ENCODE measurements at places on chromosomes 4 and X.

DNA sequence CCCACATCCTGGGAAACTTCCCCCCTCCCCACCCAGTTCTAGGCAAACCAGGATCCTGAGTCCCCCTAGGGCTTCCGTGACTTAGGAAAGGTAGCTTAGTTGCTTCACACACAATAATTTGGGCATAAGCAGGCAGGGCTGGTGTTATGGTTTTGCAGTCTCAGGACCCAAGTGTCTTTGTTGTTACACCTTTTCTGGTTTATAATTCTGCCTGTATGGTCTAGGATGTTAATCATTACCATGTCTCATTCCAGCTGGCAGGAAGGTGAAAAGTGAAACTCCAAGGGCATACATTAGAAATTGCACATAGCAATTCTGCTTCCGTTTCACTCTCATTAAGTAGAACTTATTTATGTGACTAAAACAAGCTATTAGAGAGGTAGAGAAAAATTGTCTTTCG is 16.8 kb downstream of the UGT8 start:
- DNase-seq = no peak

DNA sequence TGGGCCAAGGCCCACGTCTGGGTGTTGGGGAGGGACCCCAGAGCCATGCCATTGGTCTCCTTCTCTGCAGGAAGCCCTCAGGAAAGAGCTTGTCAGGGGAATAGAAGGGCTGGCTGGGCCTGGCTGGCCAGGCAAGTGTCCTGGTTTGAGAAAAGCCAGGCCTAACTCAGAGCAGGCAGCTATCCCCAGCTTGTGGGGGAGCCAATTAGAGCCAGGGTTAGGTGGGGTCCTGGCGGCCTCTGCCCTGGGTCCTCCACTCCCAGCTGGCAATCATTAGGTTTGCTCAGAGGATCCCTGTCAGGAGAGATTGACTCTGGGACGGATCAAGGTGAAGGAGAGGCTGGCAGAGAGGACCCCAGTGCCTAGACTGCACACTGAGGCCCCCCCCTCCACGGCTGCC is 64.8 kb downstream of the PJA1 start:
- no peak for DNase-seq

DNA sequence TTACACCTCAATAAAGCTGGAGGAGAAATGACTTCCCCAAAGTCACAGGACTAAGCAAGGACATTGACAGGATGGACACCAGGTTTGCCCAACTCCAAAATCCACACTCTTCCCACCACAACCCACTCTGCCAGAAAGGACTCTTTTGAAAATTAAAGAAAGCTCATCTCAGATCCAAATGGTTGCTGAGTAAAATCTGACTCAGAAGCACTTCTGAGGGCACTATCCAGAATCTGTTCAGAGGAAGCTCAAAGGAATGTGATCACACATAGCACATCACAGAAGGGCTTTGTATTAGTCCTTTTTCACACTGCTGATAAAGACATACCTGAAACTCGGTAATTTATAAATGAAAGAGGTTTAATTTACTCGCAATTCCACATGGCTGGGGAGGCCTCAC is 155.5 kb downstream of the RAB28 start:
- no peak for DNase-seq

DNA sequence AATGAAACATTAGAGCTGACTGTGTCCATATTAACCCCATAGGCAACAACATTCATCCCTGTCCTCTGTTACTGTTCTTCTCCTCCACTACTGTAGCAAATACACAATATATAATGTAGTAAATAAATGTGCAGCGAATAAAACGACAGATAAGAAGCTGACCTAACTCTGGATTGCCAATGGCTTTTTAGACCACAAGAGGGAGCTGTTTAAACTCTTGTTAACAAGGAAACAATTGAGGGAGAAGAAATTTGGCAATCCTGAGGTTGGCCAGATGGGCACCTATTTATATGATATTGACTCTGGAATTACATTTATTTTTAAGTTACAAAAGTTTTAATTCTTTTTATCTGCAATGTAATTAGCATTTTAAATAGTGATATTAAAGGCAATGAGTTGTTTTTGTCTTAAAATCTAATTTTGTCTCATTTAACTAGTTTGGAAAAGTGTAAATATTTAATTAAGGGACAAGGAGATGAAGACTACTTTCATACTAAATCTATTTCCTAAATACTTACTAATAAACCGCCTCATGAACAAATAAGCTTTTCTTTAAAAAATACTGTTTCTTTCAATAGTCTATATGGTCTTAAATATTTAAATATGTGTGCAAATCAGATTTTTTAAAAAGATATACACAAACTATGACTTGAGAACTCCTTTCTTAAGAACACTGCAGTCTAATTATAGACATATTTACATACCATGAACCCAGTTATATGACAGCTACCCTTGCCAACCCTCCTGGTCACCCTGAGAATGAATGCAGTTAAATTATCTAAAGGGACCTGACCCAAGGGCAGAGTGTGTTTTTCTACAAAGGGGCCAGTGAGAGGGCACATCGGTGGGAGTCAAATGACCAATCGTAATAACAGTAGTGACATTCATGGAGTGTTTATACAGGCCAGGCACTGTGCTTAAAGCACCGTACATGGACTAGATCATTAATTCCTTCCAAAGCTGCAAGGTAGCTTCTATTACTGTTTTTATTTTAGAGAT is 52.9 kb upstream of the HPF1 start:
- peak; percentile 9 for DNase-seq

Data from NCI-H187 (cell line).